ENCODE measurements at places on chromosomes 5 and 9. TPM values are rescaled to one million over a fixed set of nuclear protein-coding genes. Genes with fewer than 3 reads are reported as not detected.

The CDKN2B-AS1 gene
- total RNA-seq, result 6.4 TPM

The ZNG1F gene
- 1.7 TPM for total RNA-seq

The IL33 gene
- total RNA-seq, result 73.9 TPM

DNA sequence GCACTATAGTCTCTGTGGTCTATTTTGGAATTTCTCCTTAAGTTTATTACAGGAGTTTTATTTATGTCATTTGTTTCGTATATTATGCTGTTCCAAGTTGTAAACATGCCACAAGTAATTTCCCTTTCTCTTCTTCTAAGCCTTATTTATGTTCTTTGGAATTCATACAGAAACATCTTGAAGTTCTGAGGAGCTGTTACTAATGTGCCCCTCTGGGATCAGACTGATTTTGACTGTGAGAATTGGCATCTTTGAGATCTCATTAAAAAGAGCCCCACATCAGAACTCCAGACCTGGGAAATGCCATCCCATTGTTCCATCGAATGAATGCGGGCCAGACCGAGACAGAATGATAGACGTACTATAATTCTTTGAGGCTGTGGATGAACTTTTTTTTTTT, 138.8 kb upstream of the CD180 start:
- no peak for DNase-seq

GRCh38 chr5:168193493-168194250, 97.8 kb upstream of the WWC1 start:
- no peak for DNase-seq

DNA sequence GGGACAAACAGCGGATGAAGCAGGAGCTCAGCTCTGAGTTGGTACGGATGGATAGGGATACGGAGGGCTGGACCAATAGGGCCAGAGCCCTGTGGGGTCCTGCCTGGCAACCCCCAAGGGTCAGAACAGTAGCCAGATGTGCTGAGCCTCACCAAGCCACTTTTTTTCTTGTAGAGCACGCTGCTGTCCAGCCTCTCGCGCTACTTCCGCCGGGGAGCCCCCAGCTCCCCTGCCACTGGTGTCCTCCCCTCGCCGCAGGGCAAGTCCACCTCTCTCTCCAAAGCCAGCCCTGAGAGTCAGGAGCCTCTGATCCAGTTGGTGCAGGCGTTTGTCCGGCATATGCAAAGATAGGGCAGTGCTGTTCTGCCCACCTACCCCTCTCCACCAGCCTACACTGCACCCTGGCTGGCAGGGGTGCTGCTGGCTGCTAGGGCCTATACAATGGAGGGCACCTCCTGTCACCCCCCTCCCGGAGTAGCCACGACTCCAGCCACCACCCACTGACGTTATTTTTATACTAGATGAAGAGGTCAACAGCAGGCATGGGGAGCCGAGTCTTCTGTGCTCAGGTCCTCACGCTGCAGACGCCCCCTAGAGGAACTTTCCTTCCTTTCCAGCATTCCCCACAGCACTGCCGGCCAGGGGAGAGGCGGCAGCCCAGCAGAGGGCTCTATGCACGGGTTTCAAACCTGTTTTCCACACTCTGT, 21.6 kb downstream of the SH3GLB2 start:
- peak; percentile 79 for DNase-seq

The TRPM6 gene
- under 0.01 TPM for total RNA-seq

GRCh38 chr5:135329066-135329912, 69.7 kb downstream of the MACROH2A1 start:
- no peak for DNase-seq

The WDR38 gene
- total RNA-seq, result not detected

The CD180 gene
- 0.09 TPM for total RNA-seq

DNA sequence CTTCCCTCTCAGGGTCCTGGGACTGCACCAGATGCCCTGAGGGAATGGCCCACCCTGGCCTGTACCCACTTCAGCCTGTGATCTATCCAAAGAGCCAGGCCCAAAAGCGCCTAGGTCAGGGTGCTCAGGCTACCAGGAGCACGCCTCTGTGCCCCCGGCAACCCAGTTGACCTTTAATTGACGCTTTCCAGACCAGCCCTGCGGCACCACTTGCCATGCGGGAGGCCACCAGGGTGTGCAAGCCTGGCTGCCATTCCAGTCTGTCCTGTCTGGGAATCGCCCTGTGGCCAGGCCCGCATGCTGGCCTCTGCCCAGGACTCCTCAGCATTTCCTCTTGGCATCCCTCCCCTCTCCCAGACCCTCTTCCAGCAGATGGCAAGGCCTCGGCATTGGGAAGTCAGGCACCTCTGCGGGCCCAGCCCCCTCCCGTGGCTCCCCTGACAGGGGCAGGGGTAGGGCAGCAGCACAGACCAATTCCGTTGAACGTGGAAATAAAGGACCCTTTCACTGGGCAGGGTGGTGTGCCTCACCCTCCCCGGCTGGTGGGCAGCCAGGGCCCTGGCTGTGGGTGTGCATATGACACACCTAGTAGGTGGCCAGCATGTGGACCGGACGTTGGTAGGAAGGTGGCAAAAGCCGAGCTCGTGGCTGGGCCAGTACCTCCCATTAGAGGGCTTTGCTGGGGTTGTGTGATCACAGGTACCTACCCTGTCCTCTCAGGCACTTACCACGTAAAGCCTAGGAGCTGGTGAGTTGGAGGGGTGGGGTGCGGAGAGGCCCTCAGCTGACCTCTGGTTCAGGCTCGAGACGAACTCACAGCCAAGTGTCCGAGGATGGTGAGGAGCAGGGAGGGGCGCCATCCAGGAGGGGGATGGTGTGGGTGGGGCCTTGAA, 3.5 kb upstream of the AIF1L start:
- no peak for DNase-seq

DNA sequence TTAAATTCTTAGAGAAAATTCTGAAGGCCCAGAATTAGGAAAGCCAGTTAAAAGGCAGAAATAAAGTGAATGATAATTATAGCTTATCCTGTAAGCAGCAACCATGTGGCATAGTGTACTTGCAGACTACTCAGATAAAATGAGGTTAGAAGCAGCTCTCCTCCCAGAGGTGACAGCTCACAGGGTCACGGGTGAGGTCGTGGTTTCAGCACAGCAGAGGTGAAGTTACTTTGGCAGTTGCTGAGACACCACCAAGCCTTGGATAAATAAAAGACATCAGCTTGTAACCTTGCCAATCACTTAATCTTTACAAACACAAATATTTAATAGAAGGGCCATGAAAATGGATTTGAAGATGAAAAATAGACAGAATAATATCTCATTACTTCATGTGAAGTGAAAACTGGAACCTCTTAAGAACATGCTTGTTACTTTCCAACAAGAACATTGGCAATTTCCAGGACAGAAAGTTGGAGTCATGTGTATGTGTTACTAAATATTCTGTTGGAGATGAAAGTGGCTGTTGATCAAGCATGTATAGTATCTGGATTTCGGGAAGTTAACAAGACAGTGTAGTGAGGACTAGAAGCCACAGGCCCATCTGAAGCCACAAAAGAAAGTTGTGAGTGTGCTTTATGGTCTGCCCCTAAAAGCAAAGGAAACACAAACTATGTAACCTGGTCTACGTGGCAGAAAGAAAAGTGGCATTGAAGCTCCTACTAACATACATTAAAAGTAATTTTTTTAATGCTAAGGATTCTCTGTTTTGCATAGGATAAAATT, 134.4 kb downstream of the ERCC6L2 start:
- no peak for DNase-seq

The PCDHA3 gene
- 0.49 TPM for total RNA-seq

DNA sequence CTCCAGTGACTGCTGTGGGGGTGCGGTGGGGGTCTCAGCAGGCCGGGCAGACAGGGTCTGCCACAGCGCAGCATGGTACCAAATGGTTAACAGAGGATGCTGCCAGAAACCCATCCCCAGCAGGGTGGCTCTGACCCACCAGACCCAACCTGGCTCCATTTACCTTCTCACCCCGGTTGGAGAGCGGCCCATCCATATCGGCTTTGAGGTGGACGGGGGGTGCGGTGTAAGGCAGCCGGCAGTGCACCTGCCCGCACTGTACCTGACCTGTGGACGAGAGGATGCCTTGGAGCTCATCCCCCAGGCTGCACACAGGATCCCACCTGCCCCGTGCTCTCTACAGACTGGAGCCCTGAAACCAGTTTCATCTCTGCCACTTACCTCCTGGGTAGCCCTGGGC, 19.3 kb downstream of the LHX6 start:
- DNase-seq, result no peak

GRCh38 chr9:89996116-89996515, 391.3 kb downstream of the GADD45G start:
- no peak for DNase-seq

The ZFP37 gene
- total RNA-seq, result 3.6 TPM

GRCh38 chr9:107368696-107369095, 85.6 kb downstream of the RAD23B start:
- DNase-seq, result no peak

GRCh38 chr5:133376986-133377385, 235.4 kb downstream of the FSTL4 start:
- DNase-seq, result no peak

The TMEFF1 gene
- 0.49 TPM for total RNA-seq

- DNase-seq, result no peak
Measured at GRCh38 chr9:71515107-71515506, 253.2 kb downstream of the CEMIP2 start.

DNA sequence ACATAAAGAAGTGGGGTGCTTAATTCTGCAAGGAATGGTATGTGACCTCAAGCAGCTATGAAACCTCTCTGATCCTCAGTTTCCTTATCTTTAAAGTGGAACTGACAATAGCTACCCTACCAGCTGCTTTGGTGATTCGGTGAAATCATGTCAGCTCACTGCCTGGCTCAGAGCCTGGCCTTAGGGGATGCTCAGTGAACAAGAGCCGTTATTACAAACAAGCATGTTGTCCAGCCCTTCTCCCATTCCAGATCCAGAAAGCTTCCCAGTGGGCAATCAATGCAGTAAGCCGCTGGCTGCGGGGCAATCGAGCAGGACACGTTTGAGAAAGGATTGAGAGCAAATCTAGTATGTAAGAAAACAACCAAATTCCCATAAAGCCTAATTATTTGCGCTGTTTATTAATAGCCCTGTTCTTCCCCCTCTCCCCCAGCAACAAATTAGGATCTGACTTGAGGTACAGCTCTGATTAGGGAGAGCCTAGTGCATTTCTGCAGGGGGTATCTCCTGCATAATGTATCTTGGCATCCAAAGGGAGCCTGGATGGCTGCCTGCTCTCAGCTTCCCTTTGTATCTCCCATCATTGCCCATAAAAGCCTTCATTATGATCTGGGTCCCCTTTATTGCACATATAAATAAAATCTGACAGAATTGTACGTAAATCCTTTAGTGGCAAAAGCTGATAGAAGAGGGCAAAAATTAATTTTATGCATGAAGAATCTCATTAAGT, 371.4 kb downstream of the TMEM232 start:
- no peak for DNase-seq

- no peak for DNase-seq
Measured at GRCh38 chr9:91028166-91028827, 226.7 kb downstream of the SYK start.

DNA sequence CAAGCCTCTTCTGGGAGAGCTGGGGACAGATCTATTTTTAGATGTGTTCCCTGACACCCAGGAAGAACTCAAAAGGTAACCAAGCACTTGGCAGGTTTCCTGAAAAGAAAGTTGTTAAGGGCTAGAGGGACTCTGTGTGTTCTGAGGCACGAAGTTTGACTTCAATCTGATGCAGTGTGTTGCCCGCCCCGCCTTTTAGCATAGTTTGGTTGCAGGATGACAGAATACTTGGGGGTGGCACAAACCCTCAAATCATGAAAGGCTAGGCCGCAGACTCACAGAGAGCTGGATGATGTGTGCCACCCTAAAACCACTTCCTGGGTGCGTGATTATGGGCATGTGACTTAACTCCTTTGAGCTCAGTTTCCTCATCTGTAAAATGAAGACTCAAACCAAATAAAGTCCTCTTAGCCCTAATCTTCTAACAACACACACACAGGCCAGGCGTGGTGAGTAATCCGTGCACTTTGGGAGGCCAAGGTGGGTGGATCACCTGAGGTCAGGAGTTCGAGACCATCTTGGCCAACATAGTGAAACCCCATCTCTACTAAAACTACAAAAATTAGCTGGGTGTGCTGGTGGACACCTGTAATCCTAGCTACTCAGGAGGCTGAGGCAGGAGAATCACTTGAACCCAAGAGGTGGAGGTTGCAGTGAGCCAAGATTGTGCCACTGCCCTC, 12.8 kb upstream of the NDFIP1 start:
- DNase-seq, result no peak

The TAS2R1 gene
- total RNA-seq, result not detected

DNA sequence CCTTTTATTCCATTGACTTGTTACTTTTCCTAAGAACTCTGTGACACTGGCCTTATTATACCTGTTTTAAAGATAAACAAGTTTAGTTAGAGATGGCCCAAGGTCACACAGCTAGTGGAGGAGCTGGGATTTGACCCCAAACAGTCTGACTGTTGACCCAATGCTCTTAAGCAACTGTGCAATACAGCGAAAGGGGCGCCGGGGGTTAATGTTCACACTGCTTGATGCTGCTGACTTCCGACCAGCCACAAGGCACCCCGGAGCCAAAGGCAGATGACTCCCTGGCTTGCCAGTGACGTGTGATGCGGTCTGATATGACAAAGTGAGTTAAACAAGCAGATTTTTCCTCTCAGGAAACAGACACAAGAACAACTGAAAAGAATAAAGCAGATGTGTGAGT, 23.9 kb downstream of the PIK3R1 start:
- peak; percentile 80 for DNase-seq

The SLC6A3 gene
- total RNA-seq, result not detected

GRCh38 chr5:137563301-137563645, 64.1 kb upstream of the SPOCK1 start:
- no peak for DNase-seq

The FOXD1 gene
- 0.74 TPM for total RNA-seq

The ANKRD55 gene
- total RNA-seq, result not detected

DNA sequence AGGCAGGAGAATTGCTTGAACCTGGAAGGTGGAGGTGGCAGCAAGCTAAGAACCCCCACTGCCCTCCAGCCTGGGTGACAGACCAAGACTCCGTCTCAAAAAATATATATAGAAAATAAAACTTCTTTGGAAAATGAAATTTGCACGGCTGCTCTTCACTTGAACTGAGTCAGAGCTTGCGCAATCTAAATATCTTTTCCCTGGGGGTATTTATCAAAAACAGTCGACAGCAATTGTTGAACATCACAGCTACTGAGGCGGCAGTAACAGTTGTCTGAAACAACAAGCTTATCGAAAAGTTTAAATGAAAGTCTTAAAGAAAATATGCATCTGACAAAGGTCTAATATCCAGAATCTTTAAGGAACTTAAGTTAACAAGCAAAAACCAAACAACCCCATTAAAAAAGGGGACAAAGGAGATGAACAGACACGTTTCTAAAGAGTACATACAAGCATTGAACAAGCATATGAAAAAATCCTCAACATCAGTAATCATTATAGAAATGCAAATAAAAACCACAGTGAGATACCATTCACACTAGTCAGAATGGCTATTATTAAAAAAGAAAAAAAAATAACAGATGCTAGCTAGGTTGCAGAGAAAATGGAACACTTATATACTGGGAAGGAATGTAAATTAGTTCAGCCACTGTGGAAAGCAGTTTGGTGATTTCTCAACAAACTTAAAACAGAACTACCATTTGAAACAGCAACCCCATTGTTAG, 153.6 kb upstream of the CDH9 start:
- DNase-seq, result no peak

DNA sequence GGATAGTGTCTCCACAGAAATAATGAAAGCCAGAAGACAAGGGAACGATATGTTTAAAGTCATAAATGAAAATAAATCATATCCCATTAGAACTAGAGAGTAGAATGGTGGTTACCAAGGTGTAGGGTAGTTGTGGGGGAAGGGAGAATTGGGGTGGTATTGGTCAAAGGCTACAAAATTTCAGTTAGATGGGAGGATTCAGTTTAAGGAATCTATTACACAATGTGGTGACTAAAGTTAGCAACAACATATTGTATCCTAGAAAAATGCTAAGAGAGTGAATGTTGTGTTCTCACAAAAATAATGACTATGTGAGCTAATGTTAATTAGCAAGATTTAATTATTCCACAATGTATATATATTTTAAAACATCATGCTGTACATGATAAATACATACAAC, 27.8 kb upstream of the LARP1 start:
- no peak for DNase-seq
